H7 (cell line): ENCODE measurements at places on chromosomes 5 and 9.
A peak's percentile ranks its signal among the peaks of the same experiment; 100 is the strongest.

- no peak for DNase-seq
These were observed 330.6 kb downstream of the EBF1 start for GRCh38 chr5:158769079-158769478.

DNA sequence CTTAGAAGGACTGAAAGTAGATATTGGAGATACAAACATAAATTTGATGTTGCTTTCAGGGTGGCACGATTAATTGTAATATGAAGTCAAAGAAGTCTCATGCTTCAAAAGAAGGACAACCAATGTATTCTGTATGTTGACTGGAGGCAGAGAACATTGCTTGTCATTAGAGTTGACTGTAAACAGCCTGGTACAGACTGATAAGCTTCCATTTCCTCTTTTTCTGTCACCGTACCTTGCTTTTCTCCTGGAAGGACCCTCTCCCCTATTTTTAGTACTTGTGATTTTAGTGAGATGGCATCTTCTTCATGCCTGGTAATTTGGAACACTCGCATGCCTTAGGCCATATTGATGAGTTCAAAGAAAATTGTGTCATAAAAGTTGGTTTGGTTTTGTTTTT, 809.4 kb downstream of the PRELID2 start:
- no peak for DNase-seq

DNA sequence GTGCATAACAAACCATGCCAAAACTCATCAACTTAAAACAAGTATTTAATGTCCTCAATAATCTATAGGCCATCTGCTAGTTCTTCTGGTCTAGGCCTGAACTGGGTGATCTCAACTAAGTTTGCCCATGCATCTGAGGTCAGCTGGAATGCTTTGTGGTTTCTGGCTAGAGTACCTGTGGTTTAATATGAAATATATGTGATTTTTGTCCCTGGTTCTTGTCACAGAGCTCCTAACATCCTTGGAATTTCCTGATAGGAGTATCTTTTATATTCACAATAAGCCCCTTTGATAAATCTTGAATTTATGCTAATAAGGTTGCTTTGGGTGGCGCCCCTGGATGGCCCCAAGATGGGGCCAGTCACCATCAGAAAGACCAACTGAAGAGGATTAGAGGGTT, 535.9 kb downstream of the DNAH5 start:
- DNase-seq, result no peak

DNA sequence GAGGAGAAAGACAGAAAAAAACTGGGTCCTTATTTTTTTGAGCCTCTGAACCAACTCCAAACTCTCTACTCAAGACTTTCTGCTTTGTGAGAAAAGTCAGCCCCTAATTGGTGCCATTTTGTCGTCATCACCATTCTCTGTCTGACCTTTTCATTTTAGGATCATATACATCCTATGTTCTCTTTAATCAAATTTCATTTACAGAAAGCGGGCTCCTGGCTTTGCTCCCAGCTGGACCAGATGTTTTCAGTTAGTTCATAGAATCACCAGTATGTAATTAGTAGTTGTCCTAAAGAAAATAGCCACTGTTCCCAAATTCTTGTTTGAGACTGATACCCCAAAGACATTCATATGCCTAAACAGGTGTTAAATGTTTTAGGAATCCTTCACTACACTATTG, 28.6 kb upstream of the SLCO4C1 start:
- DNase-seq, result no peak

DNA sequence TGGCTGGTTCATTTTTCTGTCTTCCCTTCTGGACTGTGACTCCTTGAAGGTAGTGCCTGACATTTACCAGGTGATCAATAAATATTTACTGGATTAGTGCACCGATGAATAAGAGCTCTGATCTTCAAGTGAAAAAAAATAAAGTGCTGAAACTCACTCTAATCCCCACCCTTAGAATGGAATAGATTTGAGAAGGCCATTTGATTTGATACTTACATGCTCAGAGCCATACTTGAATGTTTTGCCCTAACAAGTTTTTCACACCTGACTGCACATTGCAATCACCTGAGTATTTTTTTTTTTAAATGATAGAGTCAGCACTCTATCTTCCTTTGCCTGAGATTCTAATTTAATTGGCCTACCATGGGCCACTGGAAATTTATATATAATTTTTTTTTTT, 105.7 kb downstream of the LRRC70 start:
- no peak for DNase-seq

GRCh38 chr9:107169796-107170195, 113.3 kb upstream of the RAD23B start:
- DNase-seq, result no peak

- DNase-seq, result peak; percentile 38
These were observed 54.7 kb upstream of the SIMC1 start for GRCh38 chr5:176183321-176184074.

- no peak for DNase-seq
These were observed 255.8 kb downstream of the PRELID2 start for GRCh38 chr5:145579301-145579700.
